Psoas muscle (tissue), 8 donors: ENCODE measurements at places on chromosomes 13 and 19. TPM values are rescaled to one million over a fixed set of nuclear protein-coding genes. Genes with fewer than 3 reads are reported as not detected.

GRCh38 chr13:109666656-109667055, 119.7 kb downstream of the IRS2 start:
- no peaks in the 10 kb centered on the region for H3K4me1 ChIP-seq
- no peak overlapping the region for H3K4me3 ChIP-seq
- H3K36me3 ChIP-seq = no peaks in the 10 kb centered on the region
- H3K27me3 ChIP-seq = no peaks in the 10 kb centered on the region
- H3K27ac ChIP-seq = no peak overlapping the region

GRCh38 chr13:59950266-59950665, 213.5 kb downstream of the DIAPH3 start:
- H3K36me3 ChIP-seq = no peaks in the 10 kb centered on the region
- no peaks in the 10 kb centered on the region for H3K27me3 ChIP-seq
- no peak overlapping the region for H3K4me3 ChIP-seq
- DNase-seq = no peak

GRCh38 chr13:75508002-75508548, 26.1 kb upstream of the TBC1D4 start:
- no peaks in the 10 kb centered on the region for H3K27me3 ChIP-seq
- H3K36me3 ChIP-seq = no peaks in the 10 kb centered on the region
- DNase-seq = no peak
- no peak overlapping the region for H3K4me3 ChIP-seq

- no peak for DNase-seq
- no peak overlapping the region for H3K4me3 ChIP-seq
These were observed 251.3 kb downstream of the MAB21L1 start for GRCh38 chr13:35225159-35225558.

GRCh38 chr19:53424968-53425597, 6.7 kb upstream of the ZNF761 start:
- H3K4me1 ChIP-seq = no peaks in the 10 kb centered on the region
- DNase-seq = peak; percentile 82
- H3K36me3 ChIP-seq = no peaks in the 10 kb centered on the region
- no peak overlapping the region for H3K4me3 ChIP-seq
- no peak overlapping the region for H3K27ac ChIP-seq
- peaks cover 3% of the 10 kb centered on the region for H3K27me3 ChIP-seq

DNA sequence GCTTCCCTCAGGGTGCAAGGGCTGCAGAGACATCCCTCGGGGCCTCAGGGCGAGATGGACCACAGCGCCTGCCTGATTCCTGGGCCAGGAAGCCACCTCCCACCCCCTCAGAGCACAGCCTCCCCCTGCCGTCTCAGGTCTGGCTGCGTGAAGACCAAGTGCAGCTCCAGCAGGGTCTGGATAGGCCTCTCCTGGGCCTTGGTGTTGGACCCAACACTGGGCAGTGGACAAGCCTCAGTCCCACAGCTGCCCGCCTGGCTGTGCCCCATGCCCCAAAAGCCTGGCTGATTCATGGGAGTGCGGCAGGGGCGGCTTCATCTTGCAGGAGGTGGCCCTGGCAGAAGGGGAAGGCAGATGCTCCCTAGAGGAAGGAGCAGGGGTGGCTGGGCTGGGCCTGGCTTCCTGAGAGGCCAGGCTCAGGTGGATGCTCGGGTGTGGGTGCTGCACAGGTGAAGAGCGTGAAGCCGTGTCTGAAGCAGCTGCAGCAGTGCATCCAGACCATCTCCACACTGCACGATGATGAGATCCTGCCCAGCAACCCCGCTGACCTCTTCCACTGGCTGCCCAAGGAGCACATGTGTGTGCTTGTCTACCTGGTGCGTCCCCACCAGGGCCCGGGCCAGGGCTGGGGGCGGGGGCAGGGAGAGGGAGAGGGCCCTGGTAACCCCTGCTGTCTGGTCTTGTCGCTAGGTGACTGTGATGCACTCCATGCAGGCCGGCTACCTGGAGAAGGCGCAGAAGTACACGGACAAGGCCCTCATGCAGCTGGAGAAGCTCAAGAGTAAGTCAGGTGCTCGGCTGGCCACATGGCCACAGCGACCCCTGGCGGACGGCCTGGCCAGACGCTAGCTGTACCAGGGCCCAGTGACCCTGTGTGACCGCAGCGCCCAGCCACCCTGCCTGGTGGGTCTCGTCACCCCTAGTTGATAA, 21.7 kb downstream of the MAU2 start:
- H3K27me3 ChIP-seq = no peaks in the 10 kb centered on the region
- DNase-seq = peak; percentile 70
- H3K36me3 ChIP-seq = peaks cover 100% of the 10 kb centered on the region
- no peaks in the 10 kb centered on the region for H3K4me1 ChIP-seq
- no peak overlapping the region for H3K27ac ChIP-seq

DNA sequence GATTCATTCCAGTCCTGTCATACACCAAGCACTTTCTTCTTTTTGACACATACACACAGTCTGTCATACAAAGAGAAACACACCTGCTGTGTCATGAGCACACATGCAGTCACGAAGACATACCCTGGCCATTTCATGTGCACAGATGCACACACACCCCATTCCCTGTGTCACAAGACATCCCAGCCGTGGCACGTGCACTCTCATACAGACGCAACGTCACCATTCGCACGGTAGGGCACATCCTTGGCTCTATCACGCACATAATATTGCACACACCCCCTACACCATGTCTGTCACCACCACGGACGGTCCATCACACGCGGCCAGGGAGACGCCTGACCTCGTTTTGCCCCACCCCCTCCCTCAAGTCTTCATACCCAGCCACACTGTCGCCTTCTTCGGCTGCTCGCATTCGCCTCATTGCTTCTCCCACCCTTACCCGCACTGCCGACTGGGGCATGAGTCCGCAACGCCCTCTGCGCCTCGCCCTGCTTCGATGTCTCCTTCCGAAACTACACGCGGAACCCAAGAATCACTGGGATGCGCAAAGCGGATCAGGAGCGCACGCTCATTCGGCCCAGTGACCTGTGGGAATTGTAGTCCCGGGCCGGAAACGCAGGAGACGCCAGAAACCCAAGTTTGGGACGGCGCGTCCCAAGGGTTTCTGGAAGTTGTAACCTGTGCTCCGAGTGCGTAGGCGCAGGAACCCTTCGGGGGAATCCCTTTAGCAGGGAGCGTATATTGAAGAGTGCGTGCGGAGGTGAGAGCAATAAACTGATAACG, 6.8 kb upstream of the ZNF283 start:
- H3K36me3 ChIP-seq = no peaks in the 10 kb centered on the region
- H3K27ac ChIP-seq = no peak overlapping the region
- peak overlapping the region; percentile 61 for H3K4me3 ChIP-seq

GRCh38 chr13:113275387-113275786, 21.7 kb upstream of the LAMP1 start:
- peaks cover 21% of the 10 kb centered on the region for H3K36me3 ChIP-seq
- H3K27ac ChIP-seq = no peak overlapping the region
- DNase-seq = peak; percentile 41
- H3K4me1 ChIP-seq = no peaks in the 10 kb centered on the region

DNA sequence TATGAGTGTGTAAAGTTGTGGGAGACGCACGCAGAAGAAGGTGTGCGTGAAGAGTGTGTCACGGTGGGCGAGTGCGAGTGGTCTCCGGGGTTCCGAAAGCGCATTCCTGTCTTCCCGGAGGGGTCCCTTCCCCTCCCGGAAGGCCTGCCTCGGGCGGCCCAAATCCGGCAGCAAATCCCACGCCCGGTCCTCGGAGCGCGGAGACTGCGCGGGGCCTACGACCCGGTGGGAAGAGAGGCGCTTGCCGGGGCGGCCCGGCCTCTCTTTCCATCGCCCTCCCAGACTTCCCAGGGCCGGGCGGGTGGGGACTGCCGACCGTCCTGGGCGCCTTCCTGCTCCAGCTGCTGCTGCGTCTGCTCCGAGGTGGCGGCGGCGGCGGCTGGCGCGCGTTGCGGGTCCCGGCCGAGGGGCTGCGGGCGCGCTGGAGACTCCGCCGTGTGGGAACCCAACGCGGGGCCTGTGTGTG, 2.1 kb downstream of the ZIC5 start:
- DNase-seq = no peak
- H3K4me1 ChIP-seq = peaks cover 15% of the 10 kb centered on the region
- peak overlapping the region; percentile 54 for H3K4me3 ChIP-seq
- no peak overlapping the region for H3K27ac ChIP-seq
- H3K36me3 ChIP-seq = no peaks in the 10 kb centered on the region

GRCh38 chr19:6521718-6522646, 8.8 kb upstream of the TNFSF9 start:
- no peak overlapping the region for H3K27ac ChIP-seq
- no peak for DNase-seq
- no peaks in the 10 kb centered on the region for H3K36me3 ChIP-seq
- peaks cover 16% of the 10 kb centered on the region for H3K4me1 ChIP-seq
- H3K27me3 ChIP-seq = no peaks in the 10 kb centered on the region
- H3K4me3 ChIP-seq = no peak overlapping the region

- no peak overlapping the region for H3K4me3 ChIP-seq
- no peaks in the 10 kb centered on the region for H3K36me3 ChIP-seq
- DNase-seq = no peak
- H3K4me1 ChIP-seq = peaks cover 3% of the 10 kb centered on the region
- H3K27me3 ChIP-seq = no peaks in the 10 kb centered on the region
These were observed 23.6 kb downstream of the CEACAM8 start for GRCh38 chr19:42571116-42571515.

GRCh38 chr13:96968027-96968426, 26.2 kb downstream of the OXGR1 start:
- H3K27ac ChIP-seq = no peak overlapping the region
- no peaks in the 10 kb centered on the region for H3K27me3 ChIP-seq
- DNase-seq = no peak
- H3K4me1 ChIP-seq = no peaks in the 10 kb centered on the region

- no peak overlapping the region for H3K27ac ChIP-seq
- H3K4me3 ChIP-seq = no peak overlapping the region
- H3K4me1 ChIP-seq = no peaks in the 10 kb centered on the region
- peaks cover 50% of the 10 kb centered on the region for H3K27me3 ChIP-seq
- no peaks in the 10 kb centered on the region for H3K36me3 ChIP-seq
- no peak for DNase-seq
These were observed 45.1 kb upstream of the MCF2L start for GRCh38 chr13:112923962-112924361.

DNA sequence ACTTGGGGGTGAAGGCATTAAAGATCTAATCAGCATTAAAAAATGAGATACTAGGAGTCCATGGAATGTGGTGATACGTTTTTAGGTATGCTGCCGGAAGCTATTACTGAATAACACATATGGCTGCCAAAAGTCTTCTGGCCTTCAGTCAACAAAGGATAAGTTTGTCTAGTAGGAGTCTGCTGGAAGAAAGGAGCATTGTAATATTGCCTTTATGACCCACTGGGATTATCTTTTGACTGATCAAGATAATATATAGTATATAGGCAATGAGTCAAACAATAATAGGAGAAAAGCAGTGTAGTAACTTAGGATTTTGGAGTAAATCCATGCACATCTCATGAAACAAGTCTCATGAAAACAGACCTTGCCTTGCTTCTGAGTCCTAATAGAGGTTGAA, 295.4 kb downstream of the SLITRK6 start:
- H3K4me3 ChIP-seq = no peak overlapping the region
- no peaks in the 10 kb centered on the region for H3K4me1 ChIP-seq
- DNase-seq = no peak
- H3K27ac ChIP-seq = no peak overlapping the region
- H3K36me3 ChIP-seq = no peaks in the 10 kb centered on the region

- H3K27me3 ChIP-seq = peaks cover 67% of the 10 kb centered on the region
- no peak for DNase-seq
- H3K4me3 ChIP-seq = no peak overlapping the region
These were observed 8.7 kb upstream of the INSL3 start for GRCh38 chr19:17829855-17830566.

DNA sequence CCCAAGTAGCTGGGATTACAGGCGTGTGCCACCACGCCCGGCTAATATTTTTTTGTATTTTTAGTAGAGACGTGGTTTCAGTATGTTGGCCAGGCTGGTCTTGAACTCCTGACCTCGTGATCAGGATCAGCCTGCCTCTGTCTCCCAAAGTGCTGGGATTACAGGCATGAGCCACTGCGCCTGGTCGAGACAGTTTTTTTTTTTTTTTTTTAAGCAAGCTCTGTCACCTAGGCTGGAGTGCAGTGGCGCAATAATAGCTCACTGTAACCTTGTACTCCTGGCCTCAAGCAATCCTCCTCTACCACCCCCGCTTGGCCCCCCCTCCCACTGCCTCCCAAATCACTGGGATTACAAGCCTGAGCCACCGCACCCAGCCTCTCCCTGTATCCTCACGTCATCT, 6.4 kb upstream of the MAP2K7 start:
- H3K4me3 ChIP-seq = no peak overlapping the region
- peaks cover 15% of the 10 kb centered on the region for H3K27me3 ChIP-seq
- no peak for DNase-seq
- H3K36me3 ChIP-seq = no peaks in the 10 kb centered on the region
- H3K4me1 ChIP-seq = peaks cover 6% of the 10 kb centered on the region
- no peak overlapping the region for H3K27ac ChIP-seq

GRCh38 chr19:4654437-4655361, 15.4 kb downstream of the TNFAIP8L1 start:
- H3K4me1 ChIP-seq = peaks cover 8% of the 10 kb centered on the region
- no peaks in the 10 kb centered on the region for H3K27me3 ChIP-seq
- no peak overlapping the region for H3K4me3 ChIP-seq
- DNase-seq = no peak
- H3K36me3 ChIP-seq = peaks cover 59% of the 10 kb centered on the region
- H3K27ac ChIP-seq = no peak overlapping the region

GRCh38 chr13:110258876-110259631, 47.9 kb downstream of the COL4A1 start:
- H3K27ac ChIP-seq = no peak overlapping the region
- H3K4me1 ChIP-seq = peaks cover 12% of the 10 kb centered on the region
- H3K27me3 ChIP-seq = no peaks in the 10 kb centered on the region

DNA sequence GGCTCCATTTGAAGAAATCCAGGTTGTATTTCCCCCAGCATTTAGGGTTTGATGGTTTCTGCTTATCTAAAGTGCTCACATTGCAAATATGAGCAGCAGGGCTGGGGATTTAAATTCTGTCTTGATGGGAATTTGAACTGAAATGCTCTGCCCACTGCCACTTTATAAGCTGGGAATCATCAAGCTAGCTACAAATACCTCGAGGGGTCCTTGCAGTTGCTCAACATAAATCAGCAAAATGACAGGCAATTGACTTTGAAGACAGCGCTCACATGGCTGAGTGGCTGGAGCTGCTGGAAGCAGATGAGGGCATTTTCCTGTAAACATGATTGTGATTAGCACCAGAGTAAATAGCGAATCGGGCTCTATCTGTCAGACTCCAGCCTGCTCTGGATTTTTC, 39.4 kb upstream of the MEDAG start:
- no peak overlapping the region for H3K27ac ChIP-seq
- H3K4me3 ChIP-seq = no peak overlapping the region
- H3K36me3 ChIP-seq = no peaks in the 10 kb centered on the region
- no peaks in the 10 kb centered on the region for H3K27me3 ChIP-seq
- peaks cover 31% of the 10 kb centered on the region for H3K4me1 ChIP-seq

Gene TMEM255B
- total RNA-seq = 5.1 TPM

Gene SCEL
- total RNA-seq = not detected

Gene ASPDH
- not detected for total RNA-seq

Gene MBD3L3
- total RNA-seq = not detected

Gene SUGT1
- total RNA-seq = 39.7 TPM

Gene ZNF132
- 5.2 TPM for total RNA-seq

Gene RXFP2
- total RNA-seq = not detected

Gene FGF21
- total RNA-seq = not detected

Gene ALG5
- total RNA-seq = 9.7 TPM

Gene TTC9B
- total RNA-seq = not detected

Gene COPE
- total RNA-seq = 102 TPM

Gene WDR62
- 3.8 TPM for total RNA-seq

Gene ANGPTL8
- 0.48 TPM for total RNA-seq

Gene NCR1
- total RNA-seq = not detected
